ENCODE measurements at places on chromosomes 11 and 22.
A peak's percentile ranks its signal among the peaks of the same experiment; 100 is the strongest.

GRCh38 chr11:13328286-13328685, 50.7 kb downstream of the BMAL1 start:
- ATAC-seq = no peak

GRCh38 chr11:112761911-112762706, 199.1 kb upstream of the NCAM1 start:
- ATAC-seq = no peak

- peak; percentile 30 for ATAC-seq
Measured at GRCh38 chr11:112302226-112302868, 41.7 kb upstream of the PLET1 start.

- peak; percentile 59 for ATAC-seq
Measured at GRCh38 chr11:16969010-16969999, 44.9 kb downstream of the PLEKHA7 start.

Measured in motor neuron (in vitro differentiated cells).